ENCODE measurements at places on chromosomes 12 and 14.
A peak's percentile ranks its signal among the peaks of the same experiment; 100 is the strongest.

DNA sequence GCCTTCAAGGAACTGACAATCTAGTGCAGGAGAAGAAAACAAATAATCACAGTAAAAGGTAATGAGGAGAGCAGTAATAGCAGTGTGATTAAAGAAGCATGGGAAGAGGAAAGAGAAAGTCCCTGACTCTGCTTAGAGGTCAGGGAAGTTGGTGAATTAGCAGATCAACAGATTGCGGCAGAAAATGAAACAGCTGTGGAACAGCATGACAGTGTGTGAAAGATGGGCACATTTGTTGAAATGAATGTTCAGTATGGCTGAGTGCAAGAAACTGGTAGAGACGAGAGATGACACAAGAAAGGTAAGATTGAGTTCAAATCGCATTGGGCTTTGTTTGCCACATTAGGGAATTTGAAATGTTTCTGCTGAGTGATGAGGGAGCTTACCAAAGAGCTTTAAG is 63.7 kb upstream of the RASSF8 start:
- no peak for DNase-seq

- no peak for DNase-seq
Observed at GRCh38 chr12:111406474-111407376, 1.0 kb downstream of the SH2B3 start.

DNA sequence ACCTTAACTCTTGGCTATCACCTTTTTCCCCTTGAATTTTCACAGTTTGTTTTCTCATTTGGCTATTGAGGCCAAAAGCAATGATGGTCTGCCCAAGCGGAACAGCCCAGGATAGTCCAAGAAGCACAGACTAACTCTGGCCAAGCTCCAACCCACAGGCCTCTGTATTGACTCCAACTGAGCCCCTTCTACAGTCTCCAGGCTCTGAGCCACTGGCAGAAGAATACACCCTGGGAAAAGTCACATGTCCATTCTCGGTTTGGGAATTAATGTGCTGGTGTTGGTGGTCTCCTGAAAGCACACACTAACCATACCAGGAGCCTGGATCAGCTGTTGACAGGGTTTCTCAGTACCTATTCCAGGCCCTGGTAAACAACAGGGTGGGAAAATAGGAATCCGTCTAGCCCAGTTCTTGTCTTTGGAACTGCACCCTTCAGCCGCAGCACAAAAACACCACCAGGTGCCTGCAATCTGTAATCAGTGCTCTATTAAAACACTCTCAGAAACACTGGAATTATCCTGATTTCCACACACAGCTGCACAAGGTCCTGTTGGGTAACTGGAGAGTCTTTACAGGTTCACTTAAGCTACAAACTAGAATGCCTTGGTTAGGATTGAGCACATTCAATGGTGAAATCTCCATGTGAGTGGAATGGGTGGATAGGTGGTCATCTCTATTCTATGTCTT is 63.6 kb downstream of the STXBP6 start:
- DNase-seq: no peak

- no peak for DNase-seq
Observed at GRCh38 chr12:54082397-54082892, 28.8 kb downstream of the HOXC4 start.

GRCh38 chr12:128258866-128259555 is 8.0 kb upstream of the TMEM132C start:
- DNase-seq: no peak

GRCh38 chr12:122072031-122072970 is 6.3 kb upstream of the MLXIP start:
- peak; percentile 83 for DNase-seq

DNA sequence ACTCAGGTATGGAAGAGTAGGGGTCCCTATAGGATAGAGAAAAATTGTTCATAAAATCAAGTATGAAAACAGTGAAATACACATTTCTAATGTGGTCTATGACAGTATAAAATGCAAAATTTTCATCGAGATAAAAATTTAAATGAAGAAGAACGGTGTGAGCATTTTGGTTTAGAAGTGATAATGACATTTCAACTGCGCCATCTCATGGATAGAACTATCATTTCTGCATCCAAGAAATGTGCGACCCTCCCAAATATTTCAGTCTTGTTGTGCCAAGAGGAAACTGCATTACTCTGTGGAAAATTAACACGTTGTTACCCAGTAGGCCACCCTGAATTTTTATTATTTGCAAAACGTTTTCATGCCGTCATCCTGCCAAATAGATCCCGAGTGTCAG is 108.8 kb downstream of the CRACR2A start:
- no peak for DNase-seq

DNA sequence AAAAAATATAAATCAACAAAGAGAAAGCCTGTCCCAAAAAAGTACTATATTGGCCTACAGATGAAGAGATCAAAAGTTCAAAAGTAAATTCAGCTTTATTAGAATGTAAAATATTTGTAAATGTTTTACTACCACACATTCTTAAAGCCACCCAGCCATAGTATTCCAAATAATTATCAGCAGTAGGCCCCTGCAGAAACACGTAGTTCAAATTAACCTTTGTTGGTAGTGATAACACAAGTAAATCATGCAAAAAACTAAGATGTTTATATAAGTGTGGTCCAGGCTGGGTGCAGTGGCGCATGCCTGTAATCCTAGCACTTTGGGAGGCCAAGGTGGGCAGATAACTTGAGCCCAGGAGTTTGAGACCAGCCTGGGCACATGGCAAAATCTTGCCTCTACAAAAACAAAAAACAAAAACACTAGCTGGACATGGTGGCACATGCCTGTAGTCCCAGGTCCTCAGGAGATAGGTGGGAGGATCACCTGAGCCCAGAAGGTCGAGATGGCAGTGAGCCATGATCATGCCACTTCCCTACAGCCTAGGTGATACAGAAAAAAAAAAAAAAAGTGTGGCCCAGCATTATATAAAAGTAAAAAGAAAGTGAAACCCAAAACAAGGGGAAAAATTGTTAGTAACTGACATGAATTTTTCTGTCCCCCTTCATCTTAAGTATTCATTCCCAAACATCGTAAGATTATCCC is 17.9 kb downstream of the SPTLC2 start:
- no peak for DNase-seq

- no peak for DNase-seq
Observed at GRCh38 chr12:59318940-59319339, 276.9 kb upstream of the SLC16A7 start.

DNA sequence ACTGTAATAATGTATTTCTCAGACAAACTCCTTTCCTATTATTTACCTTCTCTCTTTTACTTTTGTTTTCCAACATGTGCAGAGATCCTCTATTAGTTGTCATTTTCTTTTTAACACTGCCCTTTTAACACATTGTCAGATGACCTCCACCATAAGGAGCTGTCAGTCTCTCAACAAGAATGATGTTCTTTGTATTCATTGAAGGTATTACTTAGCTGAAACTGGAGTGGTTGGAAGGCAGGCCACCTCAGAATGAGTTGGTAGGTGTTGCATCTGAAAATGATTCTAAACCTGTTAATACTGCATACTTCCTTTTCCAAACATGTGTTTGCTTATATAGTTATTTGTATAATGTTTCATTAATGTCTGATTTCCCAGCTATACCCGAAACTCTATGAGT is 16.9 kb downstream of the TMEM117 start:
- no peak for DNase-seq

GRCh38 chr14:86084097-86084496 is 554.2 kb downstream of the FLRT2 start:
- no peak for DNase-seq

GRCh38 chr12:132560614-132561426 is 49.6 kb downstream of the LRCOL1 start:
- DNase-seq: no peak

Measured in AG04449 (cell line).